ENCODE measurements at places on chromosomes 4 and X. TPM values are rescaled to one million over a fixed set of nuclear protein-coding genes. Genes with fewer than 3 reads are reported as not detected.

Gene CLDN22
- not detected for total RNA-seq

Gene TMEM164
- 79.4 TPM for total RNA-seq

Gene TREX2
- total RNA-seq = 1.5 TPM

Gene ADH1A
- not detected for total RNA-seq

Gene USP46
- 8.8 TPM for total RNA-seq

Gene KCNIP4
- not detected for total RNA-seq

Gene SH3D19
- 25.8 TPM for total RNA-seq

Gene TLR8
- total RNA-seq = not detected

Gene MAGEA1
- 0.13 TPM for total RNA-seq

Gene RHOXF2
- total RNA-seq = not detected

Gene CFI
- 0.65 TPM for total RNA-seq

Gene KIT
- not detected for total RNA-seq

Gene MFAP3L
- 3.9 TPM for total RNA-seq

Gene VCX
- not detected for total RNA-seq

Gene DDIT4L
- total RNA-seq = 0.21 TPM

Gene BRS3
- total RNA-seq = not detected

Gene ATP5ME
- 366 TPM for total RNA-seq

Gene RS1
- total RNA-seq = not detected

Gene TBX22
- not detected for total RNA-seq

Gene ARAP2
- 0.64 TPM for total RNA-seq

Gene PF4V1
- total RNA-seq = not detected

Gene XAGE2
- not detected for total RNA-seq

Gene EDA2R
- total RNA-seq = 12.4 TPM

Gene PABPC1L2B
- not detected for total RNA-seq

Gene SLC35A2
- 65.0 TPM for total RNA-seq

Gene C4orf36
- 1.3 TPM for total RNA-seq

Gene CT45A5
- not detected for total RNA-seq

Gene USP27X
- 4.3 TPM for total RNA-seq

Gene AKAP4
- total RNA-seq = not detected

Measured in A549 treated with Mapracorat at 1 μM for 4 hours (cell line).